CD4-positive, alpha-beta T cell (primary cell): ENCODE measurements at places on chromosomes 5 and 9.

DNA sequence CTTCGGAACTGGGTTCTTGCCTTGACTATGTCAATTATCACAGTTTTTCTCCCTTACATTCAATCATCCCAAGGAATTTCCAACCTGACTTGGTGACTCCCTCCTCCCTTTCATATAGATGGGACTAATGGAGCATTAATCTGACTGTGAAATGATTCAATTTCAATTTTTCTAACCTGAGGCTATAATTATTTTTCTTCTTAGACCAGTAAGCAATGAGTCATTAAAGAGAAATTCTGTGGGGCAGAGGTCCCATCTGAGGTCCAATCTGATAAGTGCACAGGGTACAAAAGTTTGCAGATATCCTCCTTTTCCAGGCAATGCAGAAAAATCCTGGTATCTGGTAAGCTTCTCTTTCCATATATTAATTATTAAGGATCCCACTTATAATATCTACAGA, 18.9 kb downstream of the PDE4D start:
- no peak for DNase-seq

DNA sequence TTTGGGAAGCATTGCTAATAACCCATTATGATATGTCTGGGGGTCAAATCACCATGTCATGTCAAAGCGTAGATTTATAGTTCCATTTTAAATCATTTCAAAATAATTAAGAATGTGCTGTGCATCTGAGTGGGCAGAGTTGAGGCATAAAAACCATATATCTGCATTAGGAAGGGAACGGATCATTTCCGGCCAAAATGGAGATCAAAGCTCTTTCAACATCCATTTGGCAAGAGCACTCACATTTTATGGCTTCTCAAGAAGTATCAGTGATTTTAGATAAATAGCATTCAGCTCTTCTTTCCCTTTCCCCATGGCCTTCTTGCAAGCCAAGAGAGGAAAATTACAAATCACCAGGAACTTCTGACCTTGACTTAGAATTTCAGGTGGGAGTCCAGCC, 89.9 kb downstream of the HSPA4 start:
- DNase-seq: no peak

GRCh38 chr9:12816656-12817101, 41.9 kb downstream of the LURAP1L start:
- DNase-seq: no peak

DNA sequence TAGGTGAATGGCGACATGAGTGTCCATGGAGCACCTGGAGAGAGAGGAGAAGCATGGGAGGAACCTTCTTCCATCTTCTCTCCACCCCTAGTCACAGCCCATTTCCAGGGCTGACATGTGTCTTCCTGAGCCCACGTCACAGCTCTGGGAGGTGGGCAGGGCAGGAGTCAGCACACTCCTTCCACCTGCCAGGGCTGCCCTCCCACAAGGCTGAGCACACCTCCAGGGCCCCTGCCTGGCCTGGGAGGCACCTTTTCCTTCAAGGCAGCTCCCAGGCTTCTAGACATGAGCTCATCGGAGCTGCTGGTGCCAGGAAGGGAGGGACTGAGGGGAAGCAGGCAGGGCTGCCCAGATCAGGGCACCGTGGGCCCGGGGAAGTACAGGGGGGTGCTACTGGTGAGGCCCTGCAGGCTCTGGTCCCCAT, 13.6 kb upstream of the SYNPO start:
- no peak for DNase-seq

DNA sequence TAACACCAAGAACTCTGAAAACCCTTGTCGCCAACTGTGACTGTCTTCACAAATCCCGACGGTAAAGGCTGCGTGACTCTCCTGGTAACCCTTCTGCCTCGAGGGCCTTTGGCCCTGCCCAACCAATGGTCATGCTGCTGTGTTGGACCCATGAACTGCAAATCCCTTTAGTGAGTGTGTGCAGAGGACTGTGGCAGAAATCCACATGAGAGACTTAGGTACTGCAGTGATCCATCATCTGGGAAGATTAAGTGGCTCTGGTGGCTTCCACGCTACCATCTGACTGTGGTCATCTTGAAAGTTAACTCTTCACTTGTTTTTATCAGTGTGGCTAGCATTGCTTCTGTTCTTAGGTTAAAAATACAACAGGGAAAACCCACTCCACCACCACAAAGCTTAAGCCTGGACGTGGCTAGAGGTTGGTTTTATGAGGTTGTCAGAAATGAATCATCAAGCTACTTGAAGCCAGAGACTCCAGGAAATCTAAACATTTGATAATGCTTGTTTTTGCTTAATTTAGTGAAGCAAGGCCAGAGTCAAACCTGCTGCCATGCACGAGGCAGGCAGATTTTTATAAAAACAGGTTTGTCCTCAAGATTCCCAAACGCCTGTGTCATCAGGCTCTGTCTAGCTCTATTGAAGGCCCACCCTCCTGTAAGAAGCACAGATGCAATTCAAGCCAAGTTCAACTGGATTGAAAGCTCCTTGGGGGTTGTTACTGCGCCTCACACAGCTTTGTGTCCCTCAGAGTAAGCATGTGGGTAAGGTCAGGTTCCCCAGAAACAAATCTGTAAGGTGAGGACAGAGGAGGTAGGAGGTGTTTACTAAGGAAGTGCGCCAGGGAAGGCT, 52.7 kb upstream of the ERCC6L2 start:
- DNase-seq: no peak

- DNase-seq: no peak
These were observed 3.9 kb downstream of the SPARC start for GRCh38 chr5:151682751-151683331.

DNA sequence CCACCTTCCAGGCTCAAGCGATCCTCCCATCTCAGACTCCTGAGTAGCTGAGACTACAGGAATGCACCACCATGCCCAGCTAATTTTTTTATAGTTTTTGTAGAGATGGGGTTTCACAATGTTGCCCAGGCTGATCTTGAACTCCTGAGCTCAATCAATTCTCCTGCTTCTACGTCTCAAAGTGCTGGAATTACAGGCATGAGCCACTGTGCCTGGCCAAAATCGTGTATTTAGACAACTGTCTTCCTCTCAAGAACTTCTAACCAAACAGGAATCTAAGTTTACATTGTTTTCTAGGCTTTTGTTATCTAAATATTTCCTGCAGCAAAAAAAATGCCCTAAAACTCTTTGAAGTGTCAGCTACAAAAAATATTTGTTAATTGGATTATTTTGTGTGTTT, 78.8 kb downstream of the NLN start:
- no peak for DNase-seq

DNA sequence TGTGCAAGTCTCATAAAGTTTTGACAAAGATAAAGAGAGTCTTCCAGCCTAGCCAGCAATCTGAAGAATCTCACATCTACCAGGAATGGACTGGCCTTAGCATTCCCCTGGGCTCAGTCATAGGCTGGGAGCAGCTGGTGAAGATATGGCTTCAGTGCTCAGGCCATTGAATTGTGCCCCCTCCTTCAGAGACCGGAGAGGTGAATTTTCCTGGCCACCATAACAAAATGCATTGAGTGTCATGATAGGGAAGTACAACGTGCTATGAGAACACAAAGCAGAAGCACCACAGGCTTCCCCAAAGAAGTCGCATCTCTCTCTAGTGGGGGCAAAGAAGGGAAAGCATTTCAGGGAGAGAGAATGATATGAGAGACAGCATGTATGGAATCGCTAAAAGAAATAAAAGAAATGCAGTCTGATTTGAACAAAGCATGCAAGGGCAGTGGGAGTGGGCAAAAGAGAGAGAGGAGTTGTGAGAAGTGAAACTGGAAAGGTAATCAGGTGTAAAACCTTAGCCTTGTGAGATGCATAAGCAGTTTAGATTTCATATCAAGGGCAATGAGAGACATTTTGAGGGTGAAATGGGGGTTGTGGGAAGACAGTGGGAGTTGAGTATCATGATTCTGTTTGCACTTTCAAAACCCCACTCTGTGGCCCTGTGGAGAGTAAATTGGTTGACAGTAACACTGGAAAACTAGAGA, 57.1 kb upstream of the NMUR2 start:
- DNase-seq: no peak

- DNase-seq: no peak
These were observed 77.5 kb downstream of the GNAQ start for GRCh38 chr9:77954013-77954665.

DNA sequence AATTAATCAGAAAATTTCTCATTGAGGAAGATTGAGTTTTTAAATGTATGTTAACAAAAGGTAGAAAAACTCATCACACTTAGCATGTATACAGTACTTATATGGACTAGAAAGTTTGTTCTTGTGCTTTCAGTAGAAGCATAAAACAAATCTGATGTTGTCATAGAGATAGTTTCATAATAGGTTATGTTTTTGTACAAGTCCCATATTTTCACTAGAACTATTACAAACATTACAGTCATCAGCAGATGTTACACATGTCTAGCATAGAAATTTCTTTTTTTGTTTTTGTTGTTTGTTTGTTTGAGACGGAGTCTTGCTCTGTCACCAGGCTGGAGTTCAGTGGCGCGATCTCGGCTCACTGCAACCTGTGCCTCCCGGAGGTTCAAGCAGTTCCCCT, 131.4 kb downstream of the COMMD10 start:
- no peak for DNase-seq

- DNase-seq: no peak
These were observed 1.9 kb downstream of the VLDLR start for GRCh38 chr9:2623288-2624050.

DNA sequence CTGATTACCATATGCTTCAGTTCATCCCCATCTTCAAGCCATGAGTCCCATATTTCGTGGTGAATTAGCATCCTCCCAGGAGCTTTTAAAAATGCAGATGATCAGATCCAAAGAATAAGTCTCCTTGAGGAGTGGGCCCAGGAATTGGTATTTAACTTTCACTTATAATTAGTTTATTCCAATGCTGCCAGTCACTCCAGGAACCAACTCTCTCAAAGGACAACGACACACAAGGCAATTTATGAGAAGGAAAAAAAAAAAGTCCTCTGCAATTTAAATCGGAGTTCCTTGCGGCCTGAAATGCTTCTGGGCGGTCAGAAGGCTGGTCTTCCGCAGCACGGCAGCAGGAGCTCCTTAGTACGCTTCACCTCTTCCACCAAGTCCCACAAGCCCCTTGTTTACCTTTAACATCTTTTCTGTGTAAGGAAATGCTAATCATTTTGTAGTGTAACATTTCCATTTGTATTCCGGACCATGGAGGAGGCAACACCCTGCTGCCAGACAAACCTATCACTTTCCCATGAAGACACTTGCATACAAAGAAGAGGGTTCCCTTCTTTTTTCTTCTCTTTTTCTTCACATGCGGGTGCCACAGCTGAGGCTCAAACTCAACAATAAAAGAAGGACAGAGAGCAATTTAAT, 16.3 kb upstream of the KCNV2 start:
- no peak for DNase-seq

- peak; percentile 79 for DNase-seq
These were observed 21.6 kb downstream of the LPCAT1 start for GRCh38 chr5:1502046-1502736.

- DNase-seq: no peak
These were observed 645.7 kb downstream of the PRR16 start for GRCh38 chr5:121109817-121110216.

DNA sequence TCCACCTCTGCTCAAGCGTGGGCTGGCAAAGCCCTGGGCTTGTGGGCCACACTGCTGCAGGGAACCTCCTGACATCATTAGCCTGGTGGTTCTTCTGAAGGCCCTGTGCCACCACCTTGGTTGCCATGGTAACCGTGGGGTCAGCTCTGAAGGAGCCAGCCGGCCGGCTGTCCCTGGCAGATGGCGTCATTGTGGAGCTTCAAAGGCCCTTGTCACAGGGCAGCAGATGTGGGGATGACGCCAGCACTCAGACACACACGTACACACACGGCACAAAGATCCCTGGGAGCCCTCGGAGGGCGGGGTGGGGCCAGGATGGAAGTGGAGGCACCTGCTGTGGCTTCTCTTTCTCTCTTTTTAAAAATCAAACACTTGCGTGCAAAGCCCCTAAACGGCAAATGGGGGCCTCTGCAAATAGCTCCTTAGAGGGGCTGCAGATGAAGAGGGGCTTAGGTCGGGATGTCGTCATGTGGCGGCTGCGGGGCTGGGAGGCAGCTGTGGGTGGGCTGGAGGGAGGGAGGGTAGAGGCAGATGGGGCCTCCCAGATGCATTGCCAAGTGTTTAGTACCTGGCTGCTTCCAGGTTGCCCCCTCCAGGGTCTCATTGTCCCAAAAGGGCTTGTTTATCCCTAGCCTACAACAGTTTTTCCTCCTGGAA, 19.5 kb upstream of the RPL26L1 start:
- no peak for DNase-seq

- no peak for DNase-seq
These were observed 184.0 kb upstream of the GDNF start for GRCh38 chr5:38023799-38024198.

DNA sequence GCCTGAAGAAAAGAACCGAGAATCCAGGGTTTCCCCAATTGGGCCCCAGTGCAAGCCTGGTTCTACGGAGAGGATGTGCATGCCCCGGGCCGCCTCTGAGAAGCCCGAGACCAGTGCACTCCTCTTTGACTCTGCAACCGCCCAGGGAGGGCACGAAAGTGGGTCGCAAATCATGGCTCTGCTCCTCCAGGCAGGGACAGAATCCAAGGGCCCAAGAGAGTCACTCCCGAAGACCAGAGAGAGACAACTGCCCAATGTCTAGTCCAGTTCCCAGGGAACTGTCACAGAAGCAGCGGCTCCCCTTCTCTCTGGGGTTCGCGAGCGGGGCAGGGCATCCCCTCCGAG, 107.8 kb downstream of the PSD2 start:
- no peak for DNase-seq

DNA sequence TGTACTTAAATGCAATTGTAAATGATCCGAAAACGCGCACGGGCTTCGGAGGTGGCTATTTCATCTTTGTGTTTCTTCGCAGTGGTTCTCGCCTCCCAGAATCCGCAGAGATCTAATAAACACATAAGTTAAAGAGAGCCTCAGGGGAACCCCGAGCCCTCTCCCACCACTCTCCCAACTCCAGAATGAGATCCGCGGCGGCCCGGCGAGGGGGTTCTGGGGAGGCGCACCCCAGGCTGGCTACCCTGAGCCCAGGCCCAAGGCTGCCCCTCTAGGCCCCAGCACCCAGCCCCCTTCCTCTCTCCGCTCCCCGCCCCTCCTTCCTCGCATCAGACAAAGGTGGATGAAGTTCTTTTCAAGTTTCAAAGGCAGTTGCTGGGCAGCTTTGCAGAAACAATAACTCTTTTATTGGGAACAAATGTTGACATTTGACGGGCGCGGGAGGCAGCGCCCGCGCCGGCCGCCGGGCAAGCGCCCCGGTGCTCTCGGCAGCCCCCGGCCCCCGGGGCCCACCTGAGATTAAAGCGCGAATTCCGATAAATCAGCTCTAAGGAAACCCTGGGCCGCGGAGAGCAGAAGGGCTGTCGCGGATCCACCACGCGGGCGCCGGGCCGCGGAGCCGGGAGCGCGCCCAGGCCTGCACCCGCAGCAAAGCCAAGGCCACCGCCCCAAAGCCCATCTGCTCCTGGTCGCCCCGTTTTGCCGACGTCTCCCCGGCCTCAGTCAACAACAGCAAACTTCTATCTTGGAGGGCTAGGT, 8.4 kb downstream of the IRX2 start:
- DNase-seq: no peak

DNA sequence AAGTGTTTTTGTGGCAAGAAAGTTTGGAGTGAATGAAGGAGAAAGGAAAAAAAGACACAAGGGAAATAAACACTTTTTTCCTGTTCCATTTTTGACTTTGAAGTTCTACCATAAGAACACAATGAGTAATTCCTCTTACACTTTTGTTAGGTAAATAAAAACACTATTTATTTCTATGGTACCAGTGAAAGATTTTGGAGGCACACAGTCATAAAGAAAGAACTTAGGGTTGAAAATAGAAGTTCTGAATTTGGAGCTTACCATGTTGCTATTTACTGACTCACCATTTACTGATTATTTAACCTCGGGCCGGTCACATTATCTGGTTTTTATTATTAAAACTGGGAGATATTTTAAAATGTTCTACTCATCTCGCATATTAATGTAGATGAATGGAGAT, 367.8 kb downstream of the TLE1 start:
- no peak for DNase-seq

- DNase-seq: no peak
These were observed 1714.1 kb downstream of the EFNA5 start for GRCh38 chr5:105956456-105957196.
